Fibroblast of skin of left quadriceps (primary cell): ENCODE measurements at places on chromosomes 5 and 9.

GRCh38 chr9:135156525-135157510, 69.3 kb downstream of the OLFM1 start:
- peak; percentile 2 for DNase-seq

DNA sequence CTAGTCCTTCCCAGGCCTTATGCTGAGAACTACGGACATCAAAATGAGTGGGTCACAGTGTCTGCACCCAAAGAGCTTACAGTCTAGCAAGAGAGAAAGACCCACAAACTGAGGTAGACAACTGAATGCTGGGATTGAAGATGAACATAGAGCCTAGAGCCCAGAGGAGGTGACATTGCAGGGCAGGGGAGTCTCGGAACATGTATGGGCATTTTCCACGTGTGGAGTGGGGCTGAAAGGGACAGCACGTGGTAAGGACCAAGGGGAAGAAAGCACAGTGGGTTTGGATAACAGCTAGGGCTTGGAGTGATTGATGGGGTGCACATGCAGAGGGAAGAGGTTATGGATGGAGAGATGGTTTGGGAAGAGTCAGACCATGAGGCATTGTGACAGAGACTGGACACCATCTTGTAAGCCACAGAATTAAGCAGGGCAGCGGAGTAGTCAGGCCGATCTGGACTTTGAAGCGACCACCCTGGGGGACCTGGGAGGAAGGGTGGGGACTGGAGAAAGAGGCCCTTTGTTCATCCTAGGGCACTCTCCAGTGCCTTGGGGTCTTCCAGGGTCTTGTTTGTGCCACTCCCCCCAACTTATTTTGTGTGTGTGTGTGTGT, 47.5 kb upstream of the SH3PXD2B start:
- no peak for DNase-seq

DNA sequence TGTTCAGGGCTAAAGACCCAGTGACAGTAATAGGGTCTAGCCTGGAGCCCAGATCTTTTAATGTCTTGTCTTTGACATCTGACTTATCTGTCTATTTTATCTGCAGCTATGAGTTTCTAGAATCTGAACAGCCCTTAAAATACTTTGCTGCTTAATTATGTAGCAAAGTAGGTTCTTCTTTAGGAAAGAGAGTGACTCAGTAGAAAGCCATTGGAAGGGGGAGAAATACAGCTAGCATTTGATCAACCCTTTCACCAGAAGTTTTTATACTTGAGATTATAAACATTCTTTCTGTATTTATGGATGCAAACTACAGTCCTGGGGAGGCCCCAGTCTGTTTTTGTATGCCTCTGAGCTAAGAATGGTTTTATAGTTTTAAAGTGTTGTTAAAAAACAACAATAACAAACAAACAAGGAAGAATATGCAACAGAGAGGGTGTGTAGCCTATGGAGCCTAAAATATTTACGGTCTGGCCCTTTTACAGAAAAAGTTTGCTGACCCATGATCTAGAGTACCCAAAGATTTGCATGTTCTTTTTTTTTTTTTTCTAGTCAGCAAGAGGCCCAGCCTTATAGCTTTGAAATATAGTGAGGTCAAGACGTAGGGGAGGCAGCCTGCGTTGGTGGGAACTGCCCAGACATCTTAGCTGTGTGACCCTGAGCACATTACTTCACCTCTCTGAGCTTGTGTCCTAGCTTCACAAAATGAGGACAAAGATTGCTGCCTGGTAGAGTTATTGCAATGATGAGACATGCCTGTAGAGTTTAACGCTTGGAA, 9.7 kb downstream of the GSN start:
- no peak for DNase-seq

DNA sequence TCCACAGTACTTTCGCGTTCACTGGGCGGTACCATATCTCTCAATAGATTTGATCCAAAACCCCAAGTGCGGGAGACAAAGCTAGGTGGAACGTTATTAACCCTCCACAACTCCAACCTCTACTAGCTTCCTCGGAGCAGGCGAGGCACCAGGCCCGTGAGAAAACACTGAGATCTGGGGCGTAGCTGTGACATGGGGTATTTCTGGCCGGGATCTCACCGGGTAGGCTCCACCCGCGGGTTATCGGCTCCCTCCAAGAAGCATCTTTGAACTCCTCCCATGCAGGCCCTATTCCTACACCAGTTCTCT, 350 bp upstream of the SLC25A46 start:
- DNase-seq, result no peak

DNA sequence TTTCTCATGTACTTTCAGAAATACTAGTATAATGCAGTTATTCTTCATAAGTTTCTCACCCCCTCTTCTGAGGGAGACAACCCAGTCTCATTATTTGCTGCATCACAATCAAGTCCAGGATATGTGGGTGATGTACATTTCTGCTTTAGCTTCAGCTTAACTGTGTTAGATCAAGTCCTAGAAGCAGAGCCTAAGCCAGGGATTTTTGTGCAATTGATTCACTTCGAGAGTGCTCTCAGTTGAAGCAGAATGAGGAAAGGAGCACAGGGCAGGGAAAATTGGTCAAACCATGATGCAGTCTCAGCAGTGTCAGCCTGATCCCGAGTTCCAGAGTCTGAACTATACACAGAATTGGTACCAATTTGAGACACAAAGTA, 15.1 kb downstream of the HNRNPK start:
- DNase-seq, result no peak

- no peak for DNase-seq
Observed at GRCh38 chr5:10607023-10607665, 43.3 kb downstream of the ANKRD33B start.

- DNase-seq, result no peak
Observed at GRCh38 chr5:143870362-143870761, 58.4 kb downstream of the HMHB1 start.

- DNase-seq, result no peak
Observed at GRCh38 chr5:56637321-56637920, 177.9 kb upstream of the MAP3K1 start.

- peak; percentile 48 for DNase-seq
Observed at GRCh38 chr9:107504585-107505455, 15.3 kb upstream of the KLF4 start.

- DNase-seq, result no peak
Observed at GRCh38 chr5:2570586-2570985, 180.9 kb downstream of the IRX2 start.

DNA sequence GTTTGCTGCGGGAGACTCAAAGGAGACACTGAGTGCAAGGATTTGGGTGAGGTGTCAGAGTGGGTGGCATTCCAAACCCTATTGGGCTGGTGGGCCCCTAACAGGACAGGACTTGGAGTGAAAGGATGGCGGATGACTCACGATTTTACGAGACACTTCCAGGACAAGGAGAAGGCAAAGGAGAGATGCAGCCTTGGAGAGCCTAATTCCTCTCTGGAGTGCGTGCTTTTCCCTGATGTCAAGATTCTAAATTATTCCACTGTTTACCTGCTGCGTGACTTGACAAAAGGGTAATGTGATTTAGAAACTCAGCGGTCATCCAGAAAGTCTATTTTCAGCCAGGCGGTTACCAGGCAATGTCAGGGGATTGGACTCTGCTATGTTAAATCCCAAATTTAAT, 41.6 kb upstream of the CD180 start:
- DNase-seq, result no peak

GRCh38 chr5:3596857-3597166, 1.2 kb downstream of the IRX1 start:
- no peak for DNase-seq
